ENCODE measurements at places on chromosomes 11 and 22.

- no peak for DNase-seq
Observed at GRCh38 chr22:32712644-32713355, 88.7 kb upstream of the TIMP3 start.

DNA sequence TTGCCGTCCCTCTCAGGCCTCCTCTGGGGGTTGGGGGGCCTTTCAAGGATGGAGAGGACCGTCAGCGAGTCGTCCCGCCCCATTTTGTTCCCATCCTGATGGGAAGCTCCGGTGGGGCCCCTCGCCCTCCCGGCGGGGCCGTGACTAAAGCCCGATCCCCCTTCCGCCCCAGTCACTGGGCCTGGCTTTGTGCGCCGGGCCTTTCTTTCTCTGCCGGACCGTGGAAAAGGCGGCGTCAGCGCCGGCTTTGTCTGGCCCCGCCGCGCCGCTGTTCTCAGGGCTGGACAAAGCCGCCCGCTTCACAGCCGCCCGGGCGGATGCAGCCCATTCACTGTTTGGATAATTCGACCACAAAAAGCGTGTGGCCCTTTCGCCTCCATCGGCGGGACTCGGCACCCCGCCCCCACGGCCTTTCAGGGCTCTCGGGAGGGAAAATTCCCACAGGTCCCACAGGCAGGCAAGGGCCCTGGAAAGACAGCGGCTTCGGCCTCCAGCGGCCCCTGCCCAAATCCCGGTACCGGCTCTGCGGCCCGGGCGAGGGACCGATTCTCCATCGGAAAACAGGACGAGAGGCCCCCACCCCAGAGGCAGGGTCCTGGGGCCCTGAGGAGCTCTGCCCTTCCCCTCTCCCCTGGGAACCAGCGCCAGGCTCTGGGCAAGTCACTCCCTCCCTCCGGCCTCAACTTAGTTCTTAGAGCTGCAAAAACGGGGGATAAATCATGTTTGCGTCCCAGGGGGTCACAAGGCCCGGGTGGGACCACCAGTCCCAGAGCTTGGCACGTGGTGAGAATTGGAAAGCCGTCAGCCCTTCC, 87.2 kb downstream of the WNT7B start:
- no peak for DNase-seq

DNA sequence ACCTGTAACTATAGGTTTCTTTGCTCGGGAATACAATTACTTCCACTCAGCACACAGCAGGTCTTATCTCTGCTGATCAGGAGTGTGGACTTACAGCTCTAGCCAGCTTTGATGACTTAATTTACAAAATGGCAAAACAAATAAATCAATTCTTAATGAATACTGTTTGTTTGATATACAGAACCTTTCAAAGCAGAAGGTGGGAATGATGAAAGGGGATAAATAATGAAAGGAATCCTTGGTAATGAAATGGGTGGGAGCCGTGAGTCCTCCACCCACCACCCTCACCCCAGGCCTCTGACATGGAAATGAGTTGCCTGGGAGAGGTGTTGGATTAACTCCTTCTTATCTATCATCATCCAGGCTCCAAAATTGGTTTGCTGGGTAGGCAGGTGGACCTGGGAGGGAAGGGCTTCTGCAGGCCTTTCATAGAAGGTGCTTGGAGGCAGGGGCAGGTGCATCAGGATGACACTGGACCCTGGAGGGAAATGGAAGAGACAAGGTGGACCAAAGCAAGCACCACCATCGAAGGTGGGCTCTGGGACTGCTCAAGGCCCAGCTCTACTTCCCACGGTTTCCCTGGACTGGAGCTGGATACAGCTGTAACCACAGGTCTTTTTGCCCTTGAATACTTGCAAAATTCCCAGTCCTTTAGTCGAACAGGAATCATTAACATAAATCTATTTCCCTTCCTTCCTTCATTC, 23.0 kb downstream of the POU2AF1 start:
- DNase-seq = no peak

- no peak for DNase-seq
Observed at GRCh38 chr11:47326198-47326597, 26.3 kb downstream of the MYBPC3 start.

DNA sequence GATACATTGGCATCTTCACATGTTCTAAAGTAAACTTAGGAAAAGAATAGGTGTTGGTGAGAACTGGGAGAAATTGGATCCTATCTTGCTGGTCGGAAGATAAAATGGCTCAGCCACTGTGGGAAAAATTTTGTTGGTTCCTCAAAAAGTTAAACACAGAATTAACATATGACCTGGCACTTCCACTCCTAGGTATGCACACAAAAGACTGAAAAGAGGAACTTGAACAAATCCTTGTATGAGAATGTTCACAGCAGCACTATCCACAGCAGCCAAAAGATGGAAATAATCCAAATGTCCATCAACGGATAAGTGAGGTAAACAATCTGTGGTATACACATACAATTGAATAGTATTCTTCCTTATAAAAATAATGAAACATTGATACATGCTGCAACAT, 4.8 kb upstream of the TPH1 start:
- DNase-seq = no peak

Data from non-pigmented ciliary epithelial cell (primary cell).